ENCODE measurements at places on chromosomes 2 and 18. TPM values are rescaled to one million over a fixed set of nuclear protein-coding genes. Genes with fewer than 3 reads are reported as not detected.
A peak's percentile ranks its signal among the peaks of the same experiment; 100 is the strongest.

GRCh38 chr2:177998006-177998405 lies 74.6 kb downstream of the PDE11A start:
- no peak for DNase-seq

DNA sequence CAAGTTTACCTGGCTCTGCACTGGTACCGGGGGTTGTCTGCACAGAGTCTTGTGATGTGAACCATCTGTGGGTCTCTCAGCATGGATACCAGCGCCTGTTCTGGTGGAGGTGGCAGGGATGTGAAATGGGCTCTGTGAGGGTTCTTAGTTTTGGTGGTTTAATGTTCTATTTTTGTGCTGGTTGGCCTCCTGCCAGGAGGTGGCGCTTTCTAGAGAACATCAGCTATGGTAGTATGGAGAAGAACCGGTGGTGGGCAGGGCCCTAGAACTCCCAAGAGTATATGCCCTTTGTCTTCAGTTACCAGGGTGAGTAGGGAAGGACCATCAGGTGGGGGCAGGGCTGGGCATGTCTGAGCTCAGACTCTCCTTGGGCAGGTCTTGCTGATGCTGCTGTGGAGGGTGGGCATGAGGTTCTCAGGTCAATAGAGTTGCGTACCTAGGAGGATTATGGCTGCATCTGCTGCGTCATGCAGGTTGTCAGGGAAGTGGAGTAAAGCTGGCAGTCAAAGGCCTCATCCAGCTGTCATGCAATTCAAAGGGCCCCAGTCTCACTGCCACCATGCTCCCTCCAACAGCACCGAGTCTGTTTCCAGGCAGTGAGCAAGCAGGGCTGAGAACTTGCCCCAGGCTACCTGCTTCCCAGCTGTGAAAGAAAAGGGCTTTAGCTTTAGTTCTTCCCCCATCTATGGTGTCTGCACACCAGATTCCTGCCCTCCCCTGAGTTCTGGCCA lies 278.0 kb downstream of the METTL4 start:
- no peak for DNase-seq

GRCh38 chr2:180523621-180524340 lies 456.6 kb upstream of the UBE2E3 start:
- DNase-seq, result peak; percentile 24

- DNase-seq, result no peak
Measured at GRCh38 chr2:156837635-156838370, 401.6 kb downstream of the GPD2 start.

The ABCB11 gene
- 2.1 TPM for total RNA-seq
